ENCODE measurements at places on chromosomes 3 and 15.

DNA sequence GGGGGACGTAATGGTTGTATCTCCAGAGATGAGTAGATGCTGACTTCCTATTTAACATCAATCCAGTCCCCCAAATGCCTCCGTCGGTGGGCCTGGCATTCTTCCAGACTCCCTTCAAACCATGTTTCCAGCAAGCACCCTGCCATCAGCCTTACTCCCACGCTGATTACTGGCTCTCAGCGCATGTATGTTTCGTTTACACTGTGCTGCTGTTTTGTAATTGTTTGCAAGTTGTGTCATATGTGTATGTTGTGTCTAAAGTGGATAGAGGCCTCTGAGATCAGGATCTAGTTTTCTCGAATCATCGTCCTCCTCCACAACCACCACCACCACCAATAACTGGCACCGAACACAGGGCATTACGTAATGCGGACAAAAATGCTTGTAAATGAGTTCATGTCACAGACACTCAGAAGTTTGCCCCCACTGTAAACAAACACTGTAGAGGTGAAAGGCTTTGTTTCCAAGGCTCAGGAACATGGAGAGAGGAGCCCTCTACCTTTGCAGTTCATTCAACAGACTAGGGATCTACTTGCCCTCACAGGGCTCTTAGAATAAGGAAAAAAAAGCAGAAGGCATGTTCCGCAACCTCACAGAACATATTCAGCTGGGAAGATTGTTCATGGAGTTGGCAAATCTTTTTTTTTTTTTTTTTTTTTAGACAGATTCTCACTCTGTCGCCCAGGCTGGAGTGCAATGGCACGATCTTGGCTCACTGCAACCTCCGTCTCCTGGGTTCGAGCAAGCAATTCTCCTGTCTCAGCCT, 46.1 kb upstream of the SEMA4B start:
- no peak for DNase-seq

GRCh38 chr15:71508081-71508682, 302.2 kb upstream of the NR2E3 start:
- no peak for DNase-seq

DNA sequence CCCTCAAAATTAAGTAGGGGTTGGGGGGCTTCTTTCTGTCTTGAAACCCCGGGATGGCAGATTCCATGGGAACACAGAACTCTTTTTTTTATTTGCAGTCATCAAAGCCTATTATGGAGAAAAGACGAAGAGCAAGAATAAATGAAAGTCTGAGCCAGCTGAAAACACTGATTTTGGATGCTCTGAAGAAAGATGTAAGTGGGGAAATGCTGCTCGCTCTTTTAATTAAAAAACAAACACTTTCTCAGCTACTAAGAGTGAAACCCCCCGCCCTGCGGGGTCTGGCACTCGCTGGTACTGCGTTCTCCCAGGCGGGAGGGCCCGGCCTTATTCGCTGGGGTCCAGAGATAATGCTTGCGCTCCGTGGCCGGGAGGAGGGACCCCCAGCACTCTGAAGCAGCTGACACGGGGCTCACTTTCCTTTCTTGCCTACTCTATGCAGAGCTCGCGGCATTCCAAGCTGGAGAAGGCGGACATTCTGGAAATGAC, 615 bp downstream of the HES1 start:
- no peak for DNase-seq

DNA sequence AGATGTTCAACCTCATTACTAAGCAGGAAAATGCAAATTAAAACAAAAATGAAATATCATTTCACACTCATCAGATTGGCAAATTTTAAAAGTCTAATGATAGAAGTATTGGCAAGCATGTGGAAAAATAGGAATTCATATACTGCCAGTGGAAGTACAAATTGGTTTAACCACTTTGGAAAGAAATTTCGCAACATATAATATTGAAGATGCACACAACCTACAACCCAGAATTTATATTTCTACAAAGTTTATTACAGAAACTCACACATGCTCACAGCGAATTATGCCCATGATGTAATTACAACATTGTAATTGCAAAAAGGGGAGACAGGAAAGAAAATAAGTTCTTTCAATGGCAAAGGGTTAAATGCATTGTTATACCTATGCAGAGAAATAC, 324.1 kb downstream of the IGSF11 start:
- DNase-seq = no peak

GRCh38 chr3:40658305-40658704, 133.5 kb downstream of the ZNF621 start:
- DNase-seq = no peak

- no peak for DNase-seq
Observed at GRCh38 chr15:81814882-81815455, 230.8 kb downstream of the MEX3B start.

GRCh38 chr3:77933926-77934325, 894.0 kb downstream of the ROBO2 start:
- no peak for DNase-seq

GRCh38 chr3:126494204-126494969, 18.7 kb upstream of the ZXDC start:
- DNase-seq = no peak

GRCh38 chr3:138477801-138478200, 43.4 kb downstream of the ESYT3 start:
- no peak for DNase-seq

DNA sequence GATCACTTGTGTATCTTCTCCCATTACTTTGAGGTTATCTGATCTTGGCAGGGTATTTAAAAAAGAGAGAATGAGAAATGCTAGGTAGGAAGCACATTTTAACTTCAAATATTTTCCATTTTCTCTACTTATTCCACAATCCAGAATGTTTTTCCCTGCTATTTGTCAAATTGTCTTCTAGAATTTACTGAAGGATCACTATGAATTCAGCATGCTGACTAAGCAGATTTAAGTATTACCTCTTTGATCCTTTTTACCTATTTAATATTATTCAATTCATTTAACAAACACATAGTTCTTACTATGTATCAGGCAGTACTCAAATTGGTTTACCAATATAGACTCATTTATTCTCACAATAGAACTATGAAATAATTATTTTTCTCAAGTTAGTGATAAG, 463.4 kb upstream of the ARL6 start:
- no peak for DNase-seq

- DNase-seq = no peak
Observed at GRCh38 chr3:124163689-124164088, 171.8 kb upstream of the ROPN1 start.

GRCh38 chr3:98012979-98013378, 22.1 kb downstream of the GABRR3 start:
- DNase-seq = no peak

- DNase-seq = no peak
Observed at GRCh38 chr3:110234831-110235230, 836.8 kb upstream of the NECTIN3 start.

- no peak for DNase-seq
Observed at GRCh38 chr15:40250304-40250656, 11.4 kb downstream of the PAK6 start.

DNA sequence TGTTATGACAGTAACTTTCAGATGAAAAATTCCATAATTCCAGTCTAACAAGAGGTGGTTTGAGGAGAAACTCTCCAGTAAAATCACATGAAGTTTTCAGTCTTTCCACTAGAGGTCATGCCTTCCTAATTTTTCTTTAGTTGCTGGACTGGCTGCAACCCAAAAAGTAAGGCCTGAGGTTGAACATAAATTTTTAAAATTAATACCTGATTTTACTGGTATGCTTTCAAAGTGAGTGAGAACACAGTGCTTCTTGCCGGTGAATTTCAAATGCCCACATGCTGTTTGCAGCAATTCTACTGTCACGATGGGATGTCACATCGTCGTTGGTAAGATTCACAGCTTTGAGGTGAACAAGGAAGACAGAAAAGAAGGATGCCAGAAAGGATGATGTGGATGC, 89.0 kb upstream of the FGF12 start:
- DNase-seq = no peak

GRCh38 chr15:80070840-80071239, 11.4 kb downstream of the ZFAND6 start:
- no peak for DNase-seq

GRCh38 chr3:27718459-27718858, 3.7 kb downstream of the EOMES start:
- no peak for DNase-seq
